ENCODE measurements at places on chromosomes 1 and 21. TPM values are rescaled to one million over a fixed set of nuclear protein-coding genes. Genes with fewer than 3 reads are reported as not detected.

Gene VASH2
- 4.2 TPM for total RNA-seq

Gene AKNAD1
- total RNA-seq, result 1.1 TPM

Gene G0S2
- total RNA-seq, result 2.8 TPM

Gene CACNA1S
- 0.01 TPM for total RNA-seq

Gene IRF6
- 0.28 TPM for total RNA-seq

Gene LHX8
- 1.7 TPM for total RNA-seq

Gene RWDD3
- 10.5 TPM for total RNA-seq
